NCI-H1930 (cell line): ENCODE measurements at places on chromosomes 2 and 18.

- DNase-seq, result no peak
These were observed 58.8 kb upstream of the SLC38A11 start for GRCh38 chr2:165013944-165014619.

- no peak for DNase-seq
These were observed 24.2 kb downstream of the LRRC30 start for GRCh38 chr18:7255054-7255453.

GRCh38 chr2:74149247-74149525 lies 1.5 kb upstream of the BOLA3 start:
- no peak for DNase-seq

GRCh38 chr2:138654146-138654545 lies 126.0 kb downstream of the NXPH2 start:
- no peak for DNase-seq

- no peak for DNase-seq
These were observed 298.1 kb downstream of the CBLN2 start for GRCh38 chr18:72246076-72246475.

DNA sequence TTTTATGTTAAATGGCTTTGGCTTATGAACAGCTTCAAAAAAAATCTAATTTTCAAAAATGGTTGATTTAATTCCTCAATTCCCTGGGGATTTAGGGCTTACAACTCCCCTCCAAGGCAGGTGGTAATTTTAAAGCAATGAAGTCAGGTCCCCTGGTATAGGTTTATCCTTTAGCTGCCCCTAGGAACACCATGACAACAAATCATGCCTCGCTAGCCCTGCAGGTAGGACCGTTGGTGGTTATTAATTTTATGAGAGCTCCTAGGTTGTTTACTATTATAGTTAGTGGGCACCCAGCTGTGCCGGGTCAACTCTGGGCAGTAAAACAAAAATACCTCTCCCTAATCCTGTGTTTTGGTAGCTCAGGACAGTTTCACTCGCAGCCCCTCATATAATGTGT lies 26.2 kb upstream of the MBOAT2 start:
- DNase-seq, result peak; percentile 35

- DNase-seq, result no peak
These were observed 65.5 kb upstream of the GPC1 start for GRCh38 chr2:240369801-240370585.
